ENCODE measurements at places on chromosomes 12 and 14.

GRCh38 chr12:77189901-77190416, 124.6 kb upstream of the E2F7 start:
- DNase-seq: no peak

DNA sequence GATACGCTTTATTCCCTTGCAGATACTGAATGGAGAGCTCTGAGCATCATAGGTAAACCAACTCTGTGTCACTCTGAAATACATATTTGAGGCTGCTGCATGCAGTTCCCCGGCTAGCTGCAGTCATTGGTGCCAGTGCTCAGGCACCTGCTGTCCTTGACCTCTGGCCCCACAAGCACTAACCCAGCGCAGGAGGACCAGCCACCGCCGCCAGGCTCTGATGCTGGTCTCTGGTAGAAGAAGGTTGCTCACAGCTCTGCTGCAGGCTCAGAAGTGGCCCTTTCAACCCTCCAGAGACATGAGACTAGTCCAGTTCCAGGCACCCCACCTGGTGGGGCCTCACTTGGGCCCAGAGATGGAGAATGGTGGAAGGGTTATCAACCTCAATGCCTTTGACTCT, 34.5 kb upstream of the PTPRB start:
- DNase-seq: no peak

GRCh38 chr12:46977871-46978375, 101.5 kb upstream of the PCED1B start:
- no peak for DNase-seq

- DNase-seq: no peak
These were observed 171.9 kb downstream of the PRKCH start for GRCh38 chr14:61493239-61493638.

DNA sequence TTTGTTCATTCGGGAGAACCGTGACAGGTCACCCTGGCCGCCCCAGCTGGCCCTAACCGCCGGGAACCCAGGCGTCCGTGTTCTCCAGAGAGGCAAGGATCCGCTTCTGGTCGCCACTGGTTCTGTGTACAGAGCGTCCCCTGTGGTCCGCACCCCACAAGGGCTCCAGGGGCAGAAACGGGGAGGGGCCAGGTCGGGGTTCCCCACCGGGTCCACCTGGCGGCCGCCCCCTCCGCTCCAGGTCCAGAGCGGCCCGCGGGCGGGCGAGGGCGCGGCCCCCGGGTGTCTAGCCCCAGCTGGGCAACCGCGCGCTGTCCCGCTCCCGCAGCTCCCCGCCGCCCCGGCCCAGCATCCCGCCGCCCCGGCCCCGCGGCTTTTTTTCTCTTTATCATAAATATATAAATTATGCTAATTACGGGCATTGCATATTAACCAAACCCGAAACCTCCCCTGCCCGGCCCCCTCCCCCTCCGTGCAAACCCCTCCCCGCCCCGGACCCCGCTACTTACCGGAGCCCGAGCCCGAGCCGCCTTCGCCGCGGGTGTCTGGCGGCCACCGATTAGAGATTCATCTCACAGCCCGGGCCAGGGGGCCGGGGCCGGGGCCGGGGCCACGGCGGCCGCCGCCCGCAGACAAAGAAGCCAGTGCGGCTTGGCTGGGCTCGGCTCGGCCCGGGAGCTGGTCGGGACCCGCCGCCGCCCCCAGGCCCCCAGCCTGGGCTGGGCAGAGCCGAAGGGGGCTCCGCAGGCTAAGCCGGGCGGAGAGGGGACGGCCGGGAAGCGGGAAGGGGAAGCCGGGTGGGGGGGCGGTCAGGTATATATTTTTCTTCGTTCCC, 512 bp downstream of the POU6F1 start:
- no peak for DNase-seq

GRCh38 chr12:73598626-73599025, 939.0 kb upstream of the ATXN7L3B start:
- DNase-seq: no peak

DNA sequence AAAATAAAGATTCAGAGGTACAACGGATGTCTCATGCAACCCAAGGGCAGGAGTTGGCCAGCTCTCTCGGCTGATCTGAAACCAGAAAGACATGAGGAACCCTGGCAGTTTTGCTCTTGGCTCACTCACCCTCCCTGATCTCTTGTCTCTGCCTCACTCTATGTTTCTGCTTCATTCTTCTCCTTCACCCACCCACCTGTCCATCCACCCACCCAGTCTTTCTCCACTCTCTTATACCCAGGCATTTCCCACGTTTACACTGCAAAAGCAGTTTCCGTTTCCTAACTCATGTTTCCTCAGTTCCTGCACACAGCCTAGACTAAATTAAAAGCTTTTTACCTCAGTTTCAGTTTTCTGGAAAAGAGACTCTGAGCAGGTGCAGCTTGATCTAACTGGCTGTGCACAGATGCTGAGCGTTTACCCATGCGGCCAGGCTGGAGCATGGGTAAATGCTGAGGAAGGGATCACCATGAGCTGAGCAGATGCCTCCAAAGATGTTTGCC, 157.6 kb downstream of the PRKCH start:
- DNase-seq: no peak

GRCh38 chr12:54047160-54047963, 6.3 kb upstream of the HOXC4 start:
- DNase-seq: no peak

- DNase-seq: no peak
These were observed 97.1 kb downstream of the BCL2L14 start for GRCh38 chr12:12167847-12168246.

GRCh38 chr12:3186546-3187215, 109.5 kb downstream of the TSPAN9 start:
- DNase-seq: no peak

DNA sequence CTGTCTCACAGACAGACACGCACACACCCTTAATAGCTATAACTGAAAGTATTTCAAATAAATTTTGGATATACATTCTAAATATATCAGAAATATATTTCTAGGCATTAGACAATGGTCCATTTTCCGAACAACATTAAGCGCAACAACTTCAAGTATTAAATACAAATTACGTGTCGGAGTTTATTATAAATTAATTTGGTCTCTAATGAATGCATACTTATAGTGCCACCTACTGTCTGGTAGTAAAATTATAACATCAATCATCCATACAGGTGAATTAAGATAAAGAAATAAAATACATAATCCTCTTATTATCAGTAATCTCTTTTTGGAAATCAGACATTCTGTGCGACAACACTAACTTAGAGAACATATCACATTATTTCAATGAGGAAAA, 27.2 kb upstream of the CMAS start:
- DNase-seq: no peak

GRCh38 chr12:39161465-39162085, 256.2 kb upstream of the CPNE8 start:
- DNase-seq: no peak

GRCh38 chr14:76480426-76480825, 104.5 kb downstream of the ESRRB start:
- no peak for DNase-seq

DNA sequence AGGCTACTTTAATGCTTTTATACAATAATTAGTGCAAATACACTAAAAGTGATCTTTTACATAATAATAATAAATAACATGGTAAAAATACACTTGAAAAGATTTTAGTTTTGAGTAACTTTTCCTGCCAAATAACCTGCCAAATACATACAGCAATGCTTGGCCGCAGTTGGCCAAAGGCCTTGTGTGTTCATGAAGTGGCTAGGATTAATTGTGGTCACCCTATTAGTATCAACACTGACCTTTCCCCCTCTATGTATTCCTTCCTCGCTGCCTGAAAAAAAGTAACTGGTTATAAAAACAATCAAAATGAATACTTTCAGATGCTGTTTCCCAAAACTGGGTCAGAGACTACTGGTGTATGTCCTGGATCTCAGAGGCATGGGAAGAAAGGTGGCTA, 34.3 kb downstream of the KICS2 start:
- no peak for DNase-seq

GRCh38 chr14:95531473-95531872, 3.4 kb upstream of the GLRX5 start:
- DNase-seq: no peak

- no peak for DNase-seq
These were observed 11.1 kb upstream of the RERGL start for GRCh38 chr12:18101043-18101442.

- DNase-seq: no peak
These were observed 553 bp downstream of the CLEC14A start for GRCh38 chr14:38255408-38255672.

- DNase-seq: no peak
These were observed 22.5 kb downstream of the NINJ2 start for GRCh38 chr12:640773-641172.

DNA sequence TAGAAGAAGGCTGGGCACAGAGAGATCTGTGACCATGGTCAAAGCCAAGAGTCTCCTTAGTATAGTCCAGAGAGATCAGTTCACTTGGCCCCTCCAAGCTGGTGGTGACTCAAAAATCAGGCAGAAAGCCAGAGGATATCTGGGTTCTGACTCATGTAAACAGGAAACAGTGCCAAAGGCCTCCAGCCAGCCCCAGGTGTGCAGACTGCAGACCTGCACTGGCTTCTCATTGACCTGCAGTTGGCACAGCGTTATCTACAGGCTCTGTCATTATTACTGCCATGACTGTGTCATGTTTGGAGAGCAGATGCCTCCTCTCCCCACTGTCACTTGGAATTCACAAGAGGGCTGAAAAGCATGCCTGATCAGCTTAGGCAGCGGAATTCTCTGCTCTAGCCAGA, 295.7 kb upstream of the PRKD1 start:
- no peak for DNase-seq

GRCh38 chr14:22179190-22179589, 409.8 kb downstream of the DAD1 start:
- no peak for DNase-seq

DNA sequence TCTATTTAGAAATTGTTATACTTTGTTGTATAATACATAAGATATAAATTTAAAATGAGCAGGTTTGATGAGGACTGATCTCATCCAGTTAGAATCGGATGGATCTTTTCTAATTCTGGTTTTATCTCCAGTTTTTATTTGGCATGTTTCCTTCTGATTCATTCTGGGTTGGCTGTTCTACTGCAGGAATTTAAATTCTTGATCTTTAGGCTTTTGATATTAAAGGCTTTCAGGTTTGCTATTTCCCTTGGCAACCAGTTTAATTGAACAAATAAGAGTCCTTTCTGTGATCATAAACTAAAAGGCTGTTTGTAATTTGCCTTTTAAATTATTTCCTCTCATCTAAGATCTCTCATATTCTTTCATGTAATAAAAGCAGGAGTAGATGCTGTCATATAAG, 83.4 kb downstream of the PDE6H start:
- DNase-seq: no peak

DNA sequence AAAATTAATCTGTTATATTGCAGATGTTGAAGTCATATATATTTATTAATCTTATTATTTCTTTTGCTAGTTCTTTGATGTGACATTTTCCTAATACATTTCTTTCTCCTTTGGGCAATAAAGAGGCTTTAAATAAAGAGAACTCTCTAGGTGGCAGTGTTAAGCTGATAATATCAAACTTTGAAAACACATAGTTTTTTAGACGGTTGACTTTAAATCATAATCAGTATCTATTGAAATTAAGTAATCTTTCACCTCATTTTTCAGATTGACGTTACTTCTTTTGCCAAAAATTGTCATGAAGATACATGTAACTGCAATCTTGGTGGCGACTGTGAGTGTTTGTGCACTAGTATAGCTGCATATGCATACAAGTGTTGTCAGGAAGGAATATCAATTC, 130.8 kb upstream of the PTPRQ start:
- DNase-seq: no peak

GRCh38 chr14:70555890-70556289, 21.1 kb upstream of the ADAM20 start:
- no peak for DNase-seq

GRCh38 chr12:132537836-132538662, 48.1 kb downstream of the FBRSL1 start:
- DNase-seq: no peak

DNA sequence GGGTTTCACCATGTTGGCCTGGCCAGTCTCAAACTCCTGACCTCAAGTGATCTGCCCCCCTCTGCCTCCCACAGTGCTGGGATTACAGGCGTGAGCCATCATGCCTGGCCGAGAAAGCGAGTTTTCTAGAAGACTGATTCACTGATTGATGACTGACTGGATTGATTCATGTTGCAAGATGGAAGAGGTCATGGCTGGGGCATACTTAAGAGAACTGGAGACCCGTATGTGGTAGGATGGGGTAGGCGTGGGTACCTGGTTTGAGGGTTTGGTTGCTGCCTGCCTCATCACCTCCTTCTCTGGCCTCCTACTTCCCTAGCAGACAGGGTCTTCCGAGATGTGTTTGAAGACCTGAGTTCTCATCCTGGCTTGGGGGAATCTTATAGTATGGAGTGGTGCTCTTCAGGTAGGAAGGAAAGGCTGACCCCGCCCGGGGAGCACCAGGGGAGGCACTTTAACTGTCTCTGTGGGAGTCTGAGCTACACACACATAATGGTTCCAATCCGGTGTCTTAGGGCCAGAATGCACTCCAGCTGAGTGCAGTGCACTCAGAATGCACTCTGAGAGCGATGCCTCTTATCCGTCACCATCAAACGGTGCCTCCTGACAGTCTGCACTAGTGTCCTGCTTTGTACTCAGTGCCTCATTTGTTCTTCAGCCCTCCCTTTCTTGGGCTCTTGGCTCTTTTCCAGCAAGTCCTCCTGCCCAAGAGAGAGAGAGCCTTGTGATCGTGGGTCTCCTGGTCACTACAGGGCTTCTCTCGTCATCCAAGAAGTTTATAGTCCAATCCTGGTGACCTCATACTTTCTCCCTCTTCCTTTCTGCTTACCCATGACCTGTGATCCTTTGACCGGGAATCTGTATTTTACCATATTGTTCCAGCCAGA, 19.7 kb downstream of the PLEKHG3 start:
- DNase-seq: no peak

DNA sequence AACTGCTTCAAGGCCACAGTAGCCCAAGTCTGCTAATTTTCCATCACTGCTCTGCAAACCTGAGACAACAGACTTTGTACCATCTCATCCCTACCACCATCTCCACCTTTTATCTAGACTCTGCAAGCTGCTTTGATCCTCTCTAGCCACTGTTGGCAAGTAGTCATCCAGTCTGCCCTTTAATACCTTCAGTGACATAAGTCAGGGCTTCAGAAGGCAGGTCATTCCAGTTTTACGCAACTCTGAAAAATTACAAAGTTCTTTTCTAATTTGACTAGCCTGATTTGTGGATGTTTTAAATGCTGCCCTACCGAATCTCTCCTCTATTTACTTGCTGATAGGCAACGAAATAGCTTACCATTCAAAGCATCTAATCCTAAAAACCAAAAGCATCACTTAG, 2.8 kb downstream of the FERMT2 start:
- DNase-seq: no peak

- no peak for DNase-seq
These were observed 411.0 kb downstream of the NELL2 start for GRCh38 chr12:44465139-44465538.

All from stimulated activated CD8-positive, alpha-beta memory T cell treated with anti-CD3 and anti-CD28 coated beads, Interleukin-7, amount 100 ng/mL, for 4 hours (primary cell).